WTC11 (cell line): ENCODE measurements at places on chromosomes 1 and 21.

GRCh38 chr1:40477678-40478053, 576 bp downstream of the ZFP69 start:
- DNase-seq = no peak

DNA sequence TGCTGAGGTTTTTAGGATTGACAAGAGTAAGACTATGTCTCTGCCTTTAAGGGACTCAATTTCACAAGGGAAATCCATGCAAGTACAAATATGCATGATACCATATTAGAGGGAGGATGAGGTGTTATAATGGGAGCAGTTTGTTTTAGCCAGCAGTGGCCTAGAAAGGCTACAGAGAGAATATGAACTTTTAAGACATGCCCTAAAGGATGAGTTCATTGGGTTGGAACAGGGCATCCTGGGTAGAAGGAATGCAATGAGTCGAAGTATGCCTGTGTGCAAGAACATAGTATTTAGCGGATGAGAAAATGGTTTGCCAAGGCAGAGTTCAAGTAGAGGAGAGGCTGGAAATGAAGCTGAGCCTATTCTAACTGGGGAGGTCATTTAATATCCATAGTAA, 32.6 kb upstream of the LEPR start:
- no peak for DNase-seq

GRCh38 chr1:185337246-185337645, 20.2 kb upstream of the IVNS1ABP start:
- no peak for DNase-seq

- no peak for DNase-seq
These were observed 22.8 kb downstream of the AKT3 start for GRCh38 chr1:243827206-243827605.

GRCh38 chr1:156149374-156150332, 3.7 kb upstream of the SEMA4A start:
- peak; percentile 95 for DNase-seq

GRCh38 chr1:172638885-172639831, 19.7 kb upstream of the FASLG start:
- DNase-seq = no peak
